ENCODE measurements at places on chromosomes 16 and 17.

DNA sequence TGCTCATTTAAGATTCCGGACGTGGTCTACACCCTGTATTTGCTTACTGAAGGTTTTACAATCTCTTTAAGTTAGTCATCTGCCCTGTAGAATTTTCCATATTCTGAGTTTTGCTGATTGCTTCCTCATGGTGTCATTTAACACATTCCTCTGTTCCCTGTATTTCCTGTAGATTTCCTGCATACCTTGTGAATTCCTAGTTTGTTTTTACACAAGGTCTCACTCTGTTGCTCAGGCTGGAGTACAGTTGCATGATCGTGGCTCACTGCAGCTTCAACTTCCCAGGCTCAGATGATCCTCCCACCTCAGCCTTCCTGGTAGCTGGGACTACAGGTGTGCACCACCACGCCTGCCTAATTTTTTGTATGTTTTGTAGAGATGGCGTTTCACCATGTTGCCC lies 66.8 kb downstream of the CMIP start:
- no peak for DNase-seq

- DNase-seq: no peak
Observed at GRCh38 chr16:66703406-66704215, 7.1 kb upstream of the CMTM4 start.

- no peak for DNase-seq
Observed at GRCh38 chr16:88932929-88933328, 44.1 kb downstream of the CBFA2T3 start.

- no peak for DNase-seq
Observed at GRCh38 chr16:49875806-49876715, 20.1 kb upstream of the ZNF423 start.

GRCh38 chr17:42017866-42018200 lies 594 bp upstream of the DNAJC7 start:
- no peak for DNase-seq

DNA sequence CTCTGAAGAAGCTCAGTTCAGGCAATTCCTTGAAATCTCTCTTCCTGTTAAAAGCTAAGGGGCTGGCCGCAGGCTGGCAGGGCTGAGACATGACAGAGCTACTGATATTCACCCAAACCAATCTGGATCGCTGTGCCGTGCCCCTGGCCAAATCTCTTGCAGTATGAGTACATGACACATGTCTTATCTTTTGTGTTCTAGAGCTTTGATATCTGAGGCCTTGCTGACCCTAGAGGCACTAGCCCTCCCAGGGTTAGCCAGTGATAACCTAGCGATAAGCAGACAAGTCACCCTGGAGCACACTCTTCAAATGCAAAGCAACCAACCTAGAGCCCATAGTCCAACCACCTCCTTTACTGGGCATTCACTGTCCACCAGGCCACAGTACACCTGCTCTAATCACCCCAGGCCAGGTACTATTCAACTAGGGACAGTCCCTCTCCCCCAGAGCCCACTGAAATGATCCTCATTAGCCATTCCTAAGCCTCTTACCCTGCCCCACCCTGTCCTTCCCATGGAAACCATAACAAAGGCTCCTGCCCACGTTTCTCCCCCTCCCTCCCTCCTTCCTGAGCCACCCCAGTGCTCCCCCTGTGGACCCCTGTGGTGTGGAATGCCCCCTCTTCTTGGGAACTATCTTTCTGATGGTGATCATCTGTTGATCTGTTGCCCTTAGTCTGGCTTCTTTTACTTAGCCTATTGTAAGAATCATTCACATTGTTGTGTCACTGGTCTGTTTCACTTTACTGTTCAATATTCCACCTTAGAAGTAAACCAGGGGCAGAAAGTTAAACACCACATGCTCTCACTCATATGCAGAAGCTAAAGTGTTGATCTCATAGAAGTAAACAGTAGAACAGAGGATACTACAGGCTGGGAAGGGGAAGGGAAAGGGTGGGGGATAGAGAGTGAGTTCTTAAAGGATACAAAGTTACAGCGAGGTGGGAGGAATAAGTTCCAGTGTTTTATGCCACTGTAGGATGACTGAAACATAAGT lies 52.5 kb downstream of the TEKT5 start:
- DNase-seq: peak; percentile 61

DNA sequence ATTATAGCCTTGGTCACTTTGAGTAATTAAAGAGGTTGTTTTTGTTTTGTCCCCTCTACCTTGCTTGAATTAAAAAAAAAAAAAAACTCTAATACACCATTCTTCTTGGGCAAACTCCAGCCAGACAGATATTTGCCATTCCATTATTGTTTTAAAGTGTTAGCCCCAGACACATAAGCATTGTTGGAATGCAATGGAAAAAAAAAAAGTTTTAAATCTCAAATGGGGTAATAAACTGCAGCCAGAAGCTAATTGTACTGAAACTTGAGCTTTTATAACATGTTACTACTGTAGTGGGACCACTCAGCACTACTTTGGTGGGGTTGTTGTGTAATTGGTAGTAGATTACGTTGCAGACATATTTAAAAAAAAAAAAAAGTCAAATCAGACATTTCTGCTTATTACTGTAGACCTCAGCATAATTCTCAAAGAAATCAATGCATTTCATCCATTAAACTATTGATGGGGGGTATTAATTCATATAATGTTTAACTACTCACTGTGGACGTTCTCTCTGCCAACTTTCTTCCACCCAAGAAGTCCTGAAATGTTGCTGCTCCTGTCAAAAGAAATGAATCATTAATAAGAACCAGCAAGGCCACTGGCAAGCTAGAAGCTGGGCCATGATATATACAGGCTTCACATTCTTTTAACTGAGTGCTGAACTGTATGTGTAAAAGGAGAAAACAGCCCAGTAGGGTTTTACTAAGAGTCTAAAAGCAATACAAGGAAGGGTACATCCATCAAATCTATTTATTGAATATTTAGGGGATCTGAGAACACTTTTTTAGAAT lies 626.6 kb upstream of the SOX9 start:
- DNase-seq: no peak

GRCh38 chr17:21815352-21816063 lies 123.2 kb downstream of the KCNJ18 start:
- DNase-seq: no peak

GRCh38 chr16:89135971-89136765 lies 35.4 kb upstream of the CDH15 start:
- DNase-seq: no peak

DNA sequence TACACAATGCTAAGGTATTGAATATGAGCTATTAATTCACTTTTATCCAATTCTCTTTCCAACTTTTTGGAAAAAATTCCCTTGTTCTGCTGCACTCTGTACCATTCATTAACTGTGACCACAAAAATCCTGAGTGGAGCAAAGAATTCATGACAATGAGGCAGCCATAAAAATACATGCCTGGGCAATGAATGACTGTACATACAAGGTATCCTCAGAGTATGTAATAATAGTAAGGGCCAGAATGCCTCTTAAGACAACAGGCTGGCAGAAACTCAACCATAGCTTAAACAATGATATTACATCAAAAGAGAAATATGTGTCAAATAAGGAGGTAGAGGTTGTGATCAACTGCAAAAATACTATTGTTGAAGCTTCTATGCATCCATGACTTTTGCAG lies 74.7 kb upstream of the CA10 start:
- no peak for DNase-seq

- DNase-seq: no peak
Observed at GRCh38 chr17:30237296-30238002, 2.0 kb upstream of the SLC6A4 start.

DNA sequence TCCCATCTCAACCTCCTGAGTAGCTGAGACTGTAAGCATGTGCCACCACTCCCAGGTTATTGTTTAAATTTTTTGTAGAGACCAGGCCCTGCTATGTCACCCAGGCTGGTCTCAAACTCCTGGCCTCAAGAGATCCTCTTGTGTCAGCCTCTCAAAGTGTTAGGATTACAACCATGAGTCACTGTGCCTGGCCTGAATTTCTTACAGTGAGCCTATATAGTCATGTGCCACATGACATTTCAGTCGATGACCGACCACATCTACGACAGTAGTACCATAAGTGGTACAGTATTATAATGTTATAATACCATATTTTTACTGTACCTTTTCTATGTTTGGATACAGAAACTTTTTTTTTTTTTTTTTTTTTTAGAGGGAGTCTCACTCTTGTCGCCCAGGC lies 195.3 kb downstream of the STX8 start:
- no peak for DNase-seq

All from WTC11 (cell line).